ENCODE measurements at places on chromosomes 5 and 9.
A peak's percentile ranks its signal among the peaks of the same experiment; 100 is the strongest.

DNA sequence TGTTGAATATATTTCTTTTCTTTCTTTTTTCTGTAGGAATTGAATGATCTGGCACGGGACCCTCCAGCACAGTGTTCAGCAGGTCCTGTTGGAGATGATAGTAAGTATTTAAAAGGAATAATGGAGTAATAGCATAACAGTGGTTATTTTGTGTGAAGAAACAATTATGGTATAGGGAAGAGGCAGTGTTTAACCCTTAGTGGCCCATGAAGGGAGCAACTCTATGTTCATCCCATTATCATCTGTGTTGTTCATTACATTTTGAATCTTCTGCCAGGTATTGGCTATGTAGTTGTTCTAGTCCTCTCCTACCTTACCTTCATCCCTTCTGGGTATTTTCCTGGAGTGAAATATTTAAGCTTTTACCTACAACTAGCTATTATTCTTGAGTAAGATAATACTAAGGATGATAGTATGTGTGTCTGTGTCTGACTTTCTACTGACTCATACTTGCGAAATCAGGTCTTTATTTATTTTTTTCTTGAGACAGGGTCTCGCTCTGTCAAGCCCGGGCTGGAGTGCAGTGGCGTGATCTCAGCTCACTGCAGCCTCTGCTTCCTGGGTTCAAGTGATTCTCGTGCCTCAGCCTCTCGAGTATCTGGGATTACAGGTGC, 39.3 kb downstream of the UBE2D2 start:
- DNase-seq, result no peak

DNA sequence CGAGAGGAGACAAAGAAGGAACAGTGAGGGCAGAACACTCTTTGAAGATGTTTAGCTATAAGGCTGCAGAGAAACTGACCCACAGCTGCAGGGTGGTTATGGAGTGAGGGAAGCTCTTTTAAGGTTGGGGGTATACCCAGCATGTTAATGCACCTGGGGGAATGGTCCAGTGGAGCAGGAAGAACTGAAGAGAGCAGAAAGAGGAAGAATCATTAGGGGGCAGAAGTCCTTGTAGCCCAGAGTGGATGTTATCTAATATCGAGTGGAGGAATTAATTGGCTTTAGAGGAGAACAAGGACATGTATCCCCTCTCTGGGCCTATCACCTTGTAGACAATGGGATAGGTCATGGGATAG, 7.7 kb downstream of the IL4 start:
- no peak for DNase-seq

GRCh38 chr9:135060461-135061116, 26.9 kb upstream of the OLFM1 start:
- DNase-seq, result no peak

GRCh38 chr5:172002840-172003512, 3.5 kb downstream of the FBXW11 start:
- DNase-seq, result no peak

DNA sequence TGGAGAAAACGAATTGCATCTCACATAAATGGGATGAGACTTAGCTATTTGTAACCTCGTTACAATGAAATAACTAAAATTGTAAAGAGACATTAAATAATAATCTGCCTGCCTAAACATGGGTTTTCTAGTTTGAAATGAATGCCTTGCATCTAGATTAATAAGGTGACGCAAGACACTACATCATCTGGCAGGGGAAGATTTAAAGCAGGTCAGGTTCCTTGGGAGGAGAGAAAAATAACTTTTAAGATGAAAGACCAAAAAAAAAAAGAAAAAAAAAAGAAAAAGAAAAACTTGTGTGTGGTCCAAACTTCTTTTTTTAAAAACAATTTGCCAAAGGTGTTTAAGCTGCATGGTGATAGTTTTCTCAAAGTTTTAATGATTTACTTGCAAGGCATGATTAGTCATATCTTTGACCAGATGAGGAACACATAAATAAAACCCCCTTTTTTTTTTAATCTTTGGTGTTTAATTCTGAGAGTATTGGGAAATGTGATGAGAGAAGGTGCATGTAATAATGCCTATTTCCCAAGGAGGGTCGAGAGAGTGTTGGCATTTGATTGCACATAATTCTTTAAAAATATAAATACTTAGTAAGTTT, 122.9 kb upstream of the ADAMTSL1 start:
- DNase-seq, result no peak

DNA sequence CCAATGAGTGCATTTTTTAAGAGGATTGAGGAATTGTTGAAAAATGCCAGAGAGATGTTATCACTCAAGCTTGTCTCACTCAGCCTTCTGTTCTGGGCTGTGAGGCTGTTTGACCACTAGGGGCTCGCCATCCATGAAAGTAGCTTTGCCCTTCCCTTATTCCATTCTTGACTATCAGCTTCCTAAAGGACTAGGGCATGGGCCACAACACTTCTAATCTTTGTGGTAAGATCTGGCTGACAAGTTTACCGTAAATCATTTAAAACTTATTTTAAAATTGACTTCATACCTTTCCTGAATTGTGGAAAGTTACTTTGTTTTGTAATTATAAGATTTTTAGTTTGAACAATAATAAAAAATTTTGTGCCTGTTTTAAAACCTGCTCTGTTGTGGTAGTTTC, 49.5 kb downstream of the TJP2 start:
- peak; percentile 11 for DNase-seq

GRCh38 chr5:157888814-157889532, 30.0 kb upstream of the CLINT1 start:
- DNase-seq, result no peak

- no peak for DNase-seq
These were observed 9.5 kb downstream of the IRF1 start for GRCh38 chr5:132480893-132481595.

- DNase-seq, result peak; percentile 22
These were observed 402 bp downstream of the BRD8 start for GRCh38 chr5:138177941-138178515.

GRCh38 chr9:28363151-28363562, 789.9 kb upstream of the C9orf72 start:
- no peak for DNase-seq

- no peak for DNase-seq
These were observed 639 bp downstream of the AMACR start for GRCh38 chr5:34007201-34007620.

DNA sequence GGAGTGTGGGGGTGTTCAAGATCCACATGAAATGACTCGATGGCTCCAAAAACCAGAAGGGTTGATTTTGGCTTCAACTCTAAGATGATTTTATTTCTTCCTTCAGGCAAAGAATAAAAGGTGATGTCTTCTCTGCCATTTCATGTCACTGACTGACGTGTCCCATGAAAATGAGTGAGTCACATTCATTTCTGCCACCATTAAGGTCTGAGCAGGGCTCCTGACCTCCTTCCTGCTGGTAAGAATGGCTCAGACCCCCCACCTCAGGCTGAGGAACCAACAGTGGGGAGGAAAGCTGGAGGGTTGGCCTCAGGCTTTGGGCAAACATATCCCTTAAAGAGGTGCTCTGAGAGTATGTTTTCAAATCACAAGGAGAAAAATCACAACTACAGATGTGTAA, 53.9 kb upstream of the ZNF354A start:
- DNase-seq, result no peak

DNA sequence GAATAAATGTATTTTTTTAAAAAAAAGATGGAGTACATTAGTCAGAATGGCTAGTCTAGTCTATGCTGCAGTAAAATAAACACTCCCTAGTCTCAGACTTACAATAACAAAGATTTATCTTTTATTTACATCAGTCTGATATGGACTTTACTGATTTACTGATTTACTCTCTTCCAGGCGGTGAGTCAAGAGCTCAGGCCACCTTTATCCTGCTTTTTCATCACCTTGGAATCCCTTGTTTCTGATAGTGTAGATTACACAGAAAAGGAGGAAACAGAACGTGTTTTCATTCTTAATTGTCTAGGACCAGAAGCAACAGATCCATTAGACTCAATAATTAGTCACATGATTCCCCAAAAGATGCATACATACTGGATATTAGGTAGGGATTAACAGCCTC, 290.1 kb upstream of the TRPC7 start:
- no peak for DNase-seq

DNA sequence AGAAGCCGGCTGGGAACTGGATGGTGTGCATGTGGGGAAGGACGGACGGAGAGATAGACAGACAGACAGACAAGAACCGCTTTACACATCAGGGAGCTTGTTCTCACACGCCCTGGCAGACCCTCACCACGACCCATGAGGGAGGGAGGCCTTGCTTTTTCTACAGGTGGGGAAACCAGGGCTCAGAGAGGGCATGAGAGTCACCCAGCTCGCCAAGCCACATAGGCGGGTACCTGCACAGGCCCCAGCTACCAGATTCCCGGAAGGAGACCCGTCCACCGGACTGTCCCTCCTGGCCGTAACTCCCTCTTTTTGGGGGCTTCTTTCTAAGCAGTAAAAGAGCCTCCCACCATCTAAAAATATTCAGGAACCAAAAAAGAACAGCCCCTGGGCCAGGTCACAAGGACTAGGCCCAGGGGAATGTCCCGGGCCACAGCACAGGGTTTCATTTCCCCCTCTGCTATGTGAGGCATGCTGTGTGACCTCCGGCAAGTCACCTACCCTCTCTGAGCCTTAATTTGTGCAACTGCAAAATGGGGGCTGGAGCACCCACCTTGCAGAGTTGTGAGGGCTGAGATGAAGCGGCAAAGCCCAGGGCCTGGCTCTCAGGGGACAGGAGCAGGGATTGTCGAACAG, 84.4 kb upstream of the SARDH start:
- no peak for DNase-seq

DNA sequence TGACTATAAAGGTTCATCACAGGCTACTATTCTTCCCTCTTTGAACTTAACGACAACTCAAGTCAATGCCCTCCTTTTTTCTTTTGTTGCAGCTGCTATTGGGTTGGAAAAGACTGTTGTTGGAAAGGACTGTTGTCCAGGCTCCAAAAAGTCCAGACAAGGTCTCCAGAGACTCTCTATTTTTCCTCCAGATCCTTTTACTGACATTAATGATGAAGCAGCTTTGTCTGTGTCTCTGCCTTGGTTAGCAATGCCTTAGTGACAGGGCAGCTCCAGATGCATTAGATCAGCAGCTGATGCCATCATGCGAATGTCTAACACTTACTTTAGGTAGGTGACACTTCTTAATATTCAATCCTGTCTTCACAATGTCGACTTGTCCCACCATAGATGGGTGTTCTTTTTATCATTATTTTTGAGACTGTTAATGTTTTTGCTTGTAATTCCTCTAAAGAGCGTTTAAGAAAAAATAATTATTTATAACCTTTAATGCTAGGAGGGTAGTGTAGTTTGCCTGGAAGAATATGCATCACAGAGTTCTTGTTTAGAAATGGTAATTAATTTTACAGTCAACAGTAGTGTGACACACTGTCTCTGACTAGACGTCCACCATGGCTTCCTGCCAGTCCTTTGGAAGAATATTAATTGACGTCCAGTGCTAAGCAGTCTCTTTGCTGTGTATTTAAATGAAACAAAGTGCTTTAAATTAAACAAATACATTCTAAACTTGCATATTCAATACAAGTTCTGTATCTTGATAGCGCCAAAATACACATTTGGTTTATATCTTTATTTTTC, 492.2 kb downstream of the NR2F1-AS1 start:
- DNase-seq, result no peak

- DNase-seq, result no peak
These were observed 500.7 kb downstream of the CDH12 start for GRCh38 chr5:22352493-22352892.

DNA sequence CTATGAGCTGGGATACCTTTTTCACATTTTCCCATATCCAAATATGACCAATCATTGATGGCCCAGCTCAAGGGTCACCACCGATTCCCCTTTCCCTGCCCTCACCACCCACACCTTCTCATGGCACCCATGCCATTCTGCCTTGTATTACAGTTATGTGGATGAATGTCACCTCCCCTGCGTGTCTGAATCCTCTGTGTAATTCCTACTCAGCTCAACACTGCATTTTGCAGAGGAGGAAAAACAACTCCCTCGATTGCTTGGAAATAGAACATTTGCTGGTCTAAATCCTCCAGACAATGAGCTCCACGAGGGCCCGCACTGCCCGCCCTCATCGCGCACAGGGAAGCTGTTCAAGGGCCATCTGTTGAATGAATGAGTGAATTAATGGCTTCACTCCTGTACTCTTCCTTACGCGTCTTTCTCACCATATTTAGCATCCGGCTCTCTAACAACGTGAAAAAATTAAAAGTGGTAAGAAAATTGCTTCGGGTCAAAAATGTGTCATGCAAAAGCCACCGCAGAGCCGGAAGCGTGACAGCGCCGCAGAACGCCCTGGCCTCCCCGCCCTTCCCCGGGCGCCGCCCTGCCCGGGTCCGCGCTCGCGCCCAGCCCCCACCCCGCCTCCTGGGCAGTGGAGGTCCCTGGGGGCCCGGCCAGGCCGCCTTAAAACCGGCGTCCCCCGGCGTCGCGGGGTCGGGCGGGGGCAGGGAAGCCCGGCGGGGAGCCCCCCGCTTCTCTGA, 704 bp downstream of the SUSD1 start:
- DNase-seq, result no peak

- DNase-seq, result no peak
These were observed 90.4 kb upstream of the CHD1 start for GRCh38 chr5:99019254-99019653.

DNA sequence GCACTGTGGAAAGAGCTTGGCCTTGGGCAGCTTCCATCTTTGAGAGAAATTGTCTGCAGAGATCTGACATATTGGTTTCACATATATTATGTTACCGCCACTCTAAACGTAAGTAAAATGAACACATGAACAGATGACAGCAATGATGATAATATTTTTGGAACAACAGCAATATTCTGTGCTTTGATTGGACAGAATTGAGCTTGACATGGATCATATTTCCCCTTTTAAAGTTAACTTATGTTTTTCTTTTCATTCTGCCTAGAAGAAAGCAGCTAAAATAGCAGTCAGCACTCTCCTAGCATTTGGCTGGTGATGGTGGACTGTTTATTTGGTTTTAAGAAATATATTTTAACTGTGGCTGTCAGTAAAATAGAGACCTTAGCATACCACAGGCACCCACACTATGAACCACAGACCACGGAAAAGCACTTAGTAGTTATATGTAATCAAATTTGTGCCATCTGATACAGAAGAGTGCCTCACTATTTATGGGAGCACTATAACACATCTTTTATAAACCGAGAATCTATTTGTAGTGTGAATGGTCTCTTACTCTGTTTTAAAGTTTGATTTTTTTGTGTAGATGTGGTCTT, 1.8 kb upstream of the CFAP95 start:
- DNase-seq, result no peak

DNA sequence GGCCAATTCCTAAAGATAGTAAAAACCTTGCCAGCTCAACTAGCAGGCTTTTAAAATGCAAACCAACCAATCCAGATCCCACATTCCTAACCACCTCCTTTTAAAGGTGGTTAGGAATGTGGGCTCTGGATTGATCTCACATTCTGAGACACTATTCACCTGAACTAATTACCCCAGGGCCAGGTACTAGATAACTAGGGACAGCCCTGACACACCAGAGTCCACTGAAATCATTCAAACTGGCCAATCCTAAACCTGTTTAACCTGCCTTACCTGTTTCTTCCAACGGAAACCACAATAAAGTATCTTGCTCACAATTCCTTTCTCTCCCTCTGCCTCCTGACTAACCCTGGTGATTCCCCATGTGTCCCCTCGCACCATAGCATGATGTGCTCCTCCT, 168.3 kb upstream of the DMAC1 start:
- no peak for DNase-seq
